ENCODE measurements at places on chromosomes 12 and 14. TPM values are rescaled to one million over a fixed set of nuclear protein-coding genes. Genes with fewer than 3 reads are reported as not detected.

DNA sequence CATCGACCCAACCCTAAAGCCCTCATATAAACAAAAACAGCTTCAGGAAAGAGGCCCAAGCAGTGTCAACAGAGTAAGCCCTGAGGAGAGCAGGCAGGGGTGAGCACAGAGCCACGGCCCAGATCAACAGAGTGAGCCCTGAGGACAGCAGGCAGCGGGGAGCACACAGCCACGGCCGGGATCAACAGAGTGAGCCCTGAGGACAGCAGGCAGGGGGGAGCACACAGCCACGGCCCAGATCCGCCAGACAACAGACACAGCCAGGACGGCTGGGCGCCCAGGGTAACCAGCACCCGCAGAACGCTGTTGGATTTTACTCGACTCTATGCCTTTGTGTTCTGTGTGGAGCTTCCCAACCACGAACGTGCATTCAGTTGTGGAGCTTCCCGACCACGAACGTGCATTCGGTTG, 15.0 kb downstream of the CCDC85C start:
- H3K4me1 ChIP-seq, result no peaks in the 10 kb centered on the region
- H3K36me3 ChIP-seq, result no peaks in the 10 kb centered on the region
- no peak overlapping the region for H3K4me3 ChIP-seq
- no peaks in the 10 kb centered on the region for H3K27me3 ChIP-seq
- H3K27ac ChIP-seq, result no peak overlapping the region

Gene SERPINA12
- not detected for total RNA-seq

Gene CIT
- total RNA-seq, result 2.3 TPM

- no peaks in the 10 kb centered on the region for H3K27me3 ChIP-seq
- no peaks in the 10 kb centered on the region for H3K4me1 ChIP-seq
- H3K4me3 ChIP-seq, result no peak overlapping the region
- no peak for DNase-seq
Measured at GRCh38 chr14:96627386-96627785, 125.2 kb downstream of the PAPOLA start.

Gene NANOG
- 0.27 TPM for total RNA-seq

GRCh38 chr14:86331341-86331740, 801.4 kb downstream of the FLRT2 start:
- no peak overlapping the region for H3K27ac ChIP-seq
- no peaks in the 10 kb centered on the region for H3K36me3 ChIP-seq
- H3K4me1 ChIP-seq, result no peaks in the 10 kb centered on the region
- no peak overlapping the region for H3K4me3 ChIP-seq
- no peaks in the 10 kb centered on the region for H3K27me3 ChIP-seq

- H3K27me3 ChIP-seq, result no peaks in the 10 kb centered on the region
- H3K4me1 ChIP-seq, result peaks cover 34% of the 10 kb centered on the region
- DNase-seq, result no peak
- peak overlapping the region; percentile 92 for H3K27ac ChIP-seq
- H3K4me3 ChIP-seq, result peak overlapping the region; percentile 93
Measured at GRCh38 chr14:93116676-93117200, 1.0 kb upstream of the ITPK1 start.

Gene CCDC38
- total RNA-seq, result not detected

Gene AKAP3
- total RNA-seq, result 1.4 TPM

DNA sequence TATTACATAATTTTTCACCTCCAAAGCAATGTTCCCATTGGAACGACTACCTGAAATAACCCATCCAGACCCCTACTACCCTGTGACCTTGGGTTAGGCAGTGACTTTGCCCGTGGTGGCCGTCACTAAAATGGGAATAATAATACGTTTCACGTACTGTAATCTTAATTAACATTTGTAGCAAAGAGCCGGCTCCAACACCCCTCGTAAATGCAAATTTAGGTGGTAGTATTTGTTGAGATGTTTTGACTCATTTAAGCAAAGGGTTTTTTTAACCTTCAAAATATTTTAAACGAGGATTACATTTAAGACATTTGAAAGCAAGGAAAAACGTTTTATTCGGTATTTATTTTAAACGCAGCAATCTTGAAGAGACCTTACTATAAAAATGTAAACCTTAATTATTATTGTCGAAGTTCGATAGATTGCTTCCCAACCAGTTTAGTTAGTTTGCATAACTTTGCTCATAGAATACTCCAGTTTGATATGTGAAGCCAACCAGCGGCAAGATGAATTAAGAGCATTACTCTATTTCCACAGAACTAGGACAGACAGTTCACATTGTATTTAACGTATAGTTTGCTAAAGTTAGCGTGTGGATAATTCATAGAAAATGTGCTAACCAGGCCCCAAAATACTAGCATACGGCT, 1.4 kb upstream of the ARID2 start:
- DNase-seq, result no peak
- H3K36me3 ChIP-seq, result no peaks in the 10 kb centered on the region
- no peaks in the 10 kb centered on the region for H3K27me3 ChIP-seq
- H3K27ac ChIP-seq, result peak overlapping the region; percentile 97

- no peak overlapping the region for H3K27ac ChIP-seq
- no peaks in the 10 kb centered on the region for H3K36me3 ChIP-seq
- DNase-seq, result no peak
- no peak overlapping the region for H3K4me3 ChIP-seq
Measured at GRCh38 chr12:125503128-125503527, 437.9 kb downstream of the AACS start.

DNA sequence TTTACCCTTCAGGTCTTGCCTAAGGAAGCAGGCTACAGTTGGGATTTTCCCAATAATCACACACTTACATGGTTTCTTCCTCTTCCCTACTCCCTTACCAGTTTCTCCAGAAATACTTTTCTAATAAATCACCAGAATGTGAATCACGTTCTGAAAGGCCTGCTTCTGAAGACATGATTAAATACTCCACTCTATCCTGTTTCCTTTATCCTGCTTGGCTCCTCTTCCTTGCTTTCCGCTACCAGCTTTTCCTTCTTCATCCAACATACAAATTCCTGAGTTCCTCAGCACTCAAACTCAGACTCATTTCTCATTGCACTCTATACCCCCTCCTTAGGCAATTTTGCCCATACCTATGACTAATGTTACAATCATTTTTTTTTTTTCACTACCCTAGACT, 118.3 kb downstream of the MGAT4C start:
- no peak overlapping the region for H3K27ac ChIP-seq
- H3K36me3 ChIP-seq, result no peaks in the 10 kb centered on the region
- no peaks in the 10 kb centered on the region for H3K4me1 ChIP-seq
- H3K27me3 ChIP-seq, result no peaks in the 10 kb centered on the region
- H3K4me3 ChIP-seq, result no peak overlapping the region

GRCh38 chr12:32647275-32647674, 31.8 kb upstream of the DNM1L start:
- no peaks in the 10 kb centered on the region for H3K36me3 ChIP-seq
- no peak for DNase-seq
- H3K4me1 ChIP-seq, result no peaks in the 10 kb centered on the region
- no peaks in the 10 kb centered on the region for H3K27me3 ChIP-seq
- no peak overlapping the region for H3K4me3 ChIP-seq
- no peak overlapping the region for H3K27ac ChIP-seq

Gene TRAFD1
- total RNA-seq, result 43.7 TPM

GRCh38 chr14:74019408-74020137, 424 bp downstream of the BBOF1 start:
- peaks cover 16% of the 10 kb centered on the region for H3K4me1 ChIP-seq
- H3K27ac ChIP-seq, result peak overlapping the region; percentile 98
- no peaks in the 10 kb centered on the region for H3K36me3 ChIP-seq
- H3K27me3 ChIP-seq, result no peaks in the 10 kb centered on the region
- H3K4me3 ChIP-seq, result peak overlapping the region; percentile 99
- no peak for DNase-seq

GRCh38 chr14:98946940-98947339, 325.1 kb downstream of the BCL11B start:
- H3K27me3 ChIP-seq, result no peaks in the 10 kb centered on the region
- H3K4me3 ChIP-seq, result peak overlapping the region; percentile 31
- H3K36me3 ChIP-seq, result no peaks in the 10 kb centered on the region
- no peak for DNase-seq

GRCh38 chr14:51448831-51449670, 202.7 kb upstream of the FRMD6 start:
- no peak overlapping the region for H3K4me3 ChIP-seq
- peaks cover 11% of the 10 kb centered on the region for H3K4me1 ChIP-seq
- no peaks in the 10 kb centered on the region for H3K36me3 ChIP-seq
- DNase-seq, result peak; percentile 6
- H3K27me3 ChIP-seq, result no peaks in the 10 kb centered on the region
- no peak overlapping the region for H3K27ac ChIP-seq
